Activated naive CD4-positive, alpha-beta T cell treated with Interleukin-2 at 50 U/mL for 16 hours (primary cell): ENCODE measurements at places on chromosomes 6 and 20.
A peak's percentile ranks its signal among the peaks of the same experiment; 100 is the strongest.

- no peak for DNase-seq
Measured at GRCh38 chr6:168427184-168427583, 13.8 kb upstream of the SMOC2 start.

GRCh38 chr6:30670760-30671527 lies 1.9 kb downstream of the DHX16 start:
- no peak for DNase-seq

DNA sequence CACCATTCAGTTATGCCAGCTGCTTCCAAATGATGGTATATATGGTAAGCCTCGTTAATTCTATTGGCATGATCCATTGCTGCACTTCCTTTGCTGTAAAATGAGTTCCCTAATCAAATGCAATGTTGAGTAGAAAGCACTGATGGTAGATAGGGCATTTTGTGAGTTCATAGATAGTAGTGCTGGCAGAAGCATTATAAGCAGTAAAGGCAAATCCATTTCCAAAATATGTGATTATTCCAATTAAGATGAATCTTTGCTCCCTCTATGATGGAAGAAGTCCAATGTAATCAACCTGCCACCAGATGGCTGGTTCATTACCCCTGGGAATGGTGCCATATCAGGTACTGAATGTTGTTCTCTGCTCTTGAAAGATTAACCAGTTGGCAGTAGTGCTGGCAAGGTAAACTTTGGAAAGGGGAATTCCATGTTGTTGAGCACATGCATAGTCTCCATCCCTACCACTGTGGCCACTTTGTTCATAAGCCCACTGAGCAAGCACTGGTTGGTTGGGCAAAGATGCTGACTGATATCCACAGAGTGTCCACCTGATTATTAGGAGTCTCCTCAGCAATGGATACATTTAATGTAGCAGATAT lies 5.6 kb upstream of the TBPL1 start:
- DNase-seq = no peak

DNA sequence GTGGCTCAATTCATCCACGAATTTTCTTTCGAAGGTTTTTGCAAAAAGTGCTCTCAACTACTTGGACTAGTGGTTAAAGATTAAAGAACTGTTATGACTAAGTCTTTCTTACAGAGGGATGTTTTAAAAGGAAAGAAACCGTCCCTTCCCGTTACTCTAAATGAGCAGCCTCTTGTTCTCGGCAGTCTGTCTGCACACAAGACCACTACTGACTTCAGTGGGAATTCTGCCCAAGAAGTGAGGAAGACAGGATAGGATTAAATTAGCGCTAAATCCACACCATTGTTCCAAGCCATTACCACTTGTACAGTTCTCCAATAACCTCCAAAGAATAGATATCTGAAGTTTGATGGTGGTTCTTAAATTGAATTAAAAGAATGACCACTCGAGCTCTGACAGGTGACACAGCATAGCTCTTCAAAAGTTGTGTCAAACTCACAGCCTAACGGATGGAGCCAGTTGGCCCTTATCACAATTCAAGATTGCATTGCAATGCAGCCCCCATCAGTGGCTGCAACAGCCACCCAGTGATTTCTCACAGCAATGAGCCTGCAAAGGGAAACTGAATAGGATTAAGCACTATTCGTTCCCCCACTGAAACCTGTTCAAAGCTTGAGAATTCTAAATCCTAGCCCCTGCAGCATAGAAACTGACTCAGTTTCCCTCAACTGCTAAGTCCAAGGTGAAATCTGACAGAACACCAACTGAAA lies 1.8 kb downstream of the EPB41L2 start:
- DNase-seq = no peak

- DNase-seq = peak; percentile 30
Measured at GRCh38 chr6:24929242-24929641, 6.5 kb downstream of the RIPOR2 start.

- DNase-seq = no peak
Measured at GRCh38 chr20:20732641-20733040, 20.2 kb upstream of the RALGAPA2 start.

DNA sequence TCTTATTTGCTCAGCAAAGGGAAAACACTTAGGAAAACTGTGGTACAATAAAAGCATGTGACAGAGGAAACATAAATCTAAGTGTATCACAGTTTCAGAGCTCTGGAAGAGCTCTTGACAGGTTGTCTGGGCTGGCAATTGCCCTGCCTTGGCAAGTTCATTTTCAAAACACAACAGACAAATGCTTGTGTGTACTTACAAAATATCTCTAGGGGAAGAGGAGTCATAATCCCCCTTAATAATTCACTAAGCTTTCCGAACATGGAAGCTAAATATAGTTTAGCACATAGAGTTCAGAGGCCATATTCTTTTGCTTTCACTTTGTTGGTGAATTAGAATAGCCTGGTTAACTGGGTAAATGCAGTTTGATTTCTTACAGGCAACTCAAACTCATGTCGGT lies 211.6 kb upstream of the THEMIS start:
- no peak for DNase-seq

- no peak for DNase-seq
Measured at GRCh38 chr6:138716013-138716412, 57.6 kb upstream of the CCDC28A start.

DNA sequence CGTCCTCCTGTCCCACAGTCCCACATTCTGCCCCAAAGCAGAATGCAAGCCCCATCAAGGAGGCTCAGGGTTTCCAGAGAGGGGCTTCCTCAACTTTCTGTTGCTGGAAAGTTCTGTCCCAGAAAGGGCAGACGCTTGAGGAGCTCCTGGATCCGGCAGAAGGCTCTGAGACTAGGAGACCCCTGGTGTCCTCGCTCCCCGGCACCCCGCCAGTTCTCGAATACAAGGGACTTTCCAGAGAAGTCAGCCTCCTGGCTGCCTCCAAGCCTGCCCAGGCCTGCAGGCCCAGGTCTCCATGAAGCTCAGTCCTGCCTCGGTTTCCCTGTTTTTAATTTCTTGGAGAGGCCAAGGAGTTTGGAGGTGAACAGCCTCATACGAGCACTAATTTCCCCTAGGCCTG lies 150.4 kb downstream of the CEBPB start:
- no peak for DNase-seq

- no peak for DNase-seq
Measured at GRCh38 chr6:72348926-72349325, 272.9 kb upstream of the KCNQ5 start.

DNA sequence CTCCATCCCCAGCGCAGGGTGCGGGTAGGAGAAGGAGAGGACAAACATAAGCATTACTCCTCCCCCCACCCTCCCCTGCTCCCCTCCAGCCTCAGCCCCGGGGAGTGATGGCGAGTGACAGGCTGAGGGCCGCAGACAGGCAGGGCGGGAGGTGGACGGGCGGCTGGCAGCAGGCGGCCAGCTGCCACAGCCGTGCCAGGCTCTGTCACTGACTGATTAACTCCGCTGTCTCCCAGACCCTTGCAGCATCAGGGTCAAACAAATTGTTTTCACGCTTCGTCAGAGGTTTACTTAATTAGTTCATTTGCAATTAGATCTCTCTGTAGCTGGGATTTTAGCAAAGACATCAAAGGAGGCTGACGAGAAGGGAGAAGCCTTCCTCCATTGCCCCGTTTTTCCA lies 41.9 kb downstream of the FOXP4 start:
- no peak for DNase-seq

DNA sequence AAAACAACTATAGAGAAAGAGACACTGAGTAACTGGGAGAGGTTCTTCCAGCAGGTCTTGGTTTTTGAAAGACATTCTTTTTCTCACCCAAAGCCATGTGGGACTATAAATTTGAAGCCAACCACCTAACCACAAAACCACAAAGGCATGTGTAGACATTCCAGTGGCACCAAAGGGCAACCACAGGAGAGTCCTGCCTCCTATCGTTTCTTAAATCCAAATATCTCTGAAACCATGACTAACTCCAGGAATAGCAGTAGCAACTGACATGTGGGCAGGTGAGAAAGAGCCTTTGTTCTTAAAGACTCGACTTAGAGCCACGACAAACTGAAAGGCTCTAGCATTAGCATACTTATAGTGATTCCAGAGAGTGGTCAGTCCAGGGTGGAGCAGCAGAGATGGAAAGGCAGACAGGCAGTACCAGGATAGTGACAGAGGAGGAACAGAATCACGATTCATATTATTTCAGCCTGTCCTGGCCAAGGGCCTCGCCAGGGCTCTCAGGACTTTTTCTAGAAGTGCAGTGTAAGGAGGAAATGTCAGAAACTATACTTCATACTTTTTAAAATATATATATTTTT lies 9.4 kb upstream of the COL9A1 start:
- DNase-seq = no peak

- DNase-seq = no peak
Measured at GRCh38 chr20:38209054-38209675, 44.1 kb upstream of the TGM2 start.

DNA sequence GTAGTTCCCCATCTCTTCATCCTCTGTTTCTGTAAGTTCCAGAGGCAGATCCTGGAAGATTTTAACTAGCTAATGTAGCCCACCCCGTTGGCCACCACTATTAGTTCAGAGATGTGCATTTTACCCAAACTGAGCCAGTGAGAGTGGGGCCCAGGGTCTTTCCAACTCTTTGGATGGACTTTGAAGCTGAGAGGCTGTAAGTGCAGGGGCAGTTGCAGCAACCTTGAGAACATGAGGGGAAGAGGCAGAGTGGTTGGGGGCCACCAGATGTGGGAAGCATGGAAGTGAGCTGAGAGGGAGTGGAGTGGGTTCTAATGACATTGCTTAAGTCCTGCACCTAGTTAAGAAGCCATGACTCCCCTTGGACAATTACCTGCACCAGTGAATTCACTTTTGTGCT lies 72.2 kb downstream of the CDH26 start:
- DNase-seq = no peak

GRCh38 chr20:24676353-24676977 lies 207.0 kb downstream of the SYNDIG1 start:
- no peak for DNase-seq

DNA sequence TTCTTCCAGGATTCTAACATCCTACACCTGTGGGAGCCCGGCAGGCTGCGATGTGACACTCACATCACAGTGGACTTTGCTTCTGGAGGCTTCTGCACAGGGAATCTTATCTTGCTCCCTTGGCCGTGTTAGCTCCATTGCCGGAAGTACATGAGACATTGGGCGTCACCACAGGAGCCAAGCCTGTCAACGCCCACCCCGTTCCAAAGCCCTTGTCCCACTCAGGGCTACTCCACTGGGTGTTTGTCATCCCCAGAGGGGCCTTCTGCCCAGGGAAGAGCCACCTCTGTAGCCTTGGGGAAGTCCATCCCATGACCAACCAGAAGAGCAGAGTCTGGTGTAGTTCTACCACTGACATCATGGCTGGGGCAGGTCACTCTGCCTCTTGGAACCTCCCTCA lies 1.7 kb downstream of the RAB44 start:
- no peak for DNase-seq

GRCh38 chr20:25476106-25477013 lies 68.9 kb downstream of the GINS1 start:
- no peak for DNase-seq

DNA sequence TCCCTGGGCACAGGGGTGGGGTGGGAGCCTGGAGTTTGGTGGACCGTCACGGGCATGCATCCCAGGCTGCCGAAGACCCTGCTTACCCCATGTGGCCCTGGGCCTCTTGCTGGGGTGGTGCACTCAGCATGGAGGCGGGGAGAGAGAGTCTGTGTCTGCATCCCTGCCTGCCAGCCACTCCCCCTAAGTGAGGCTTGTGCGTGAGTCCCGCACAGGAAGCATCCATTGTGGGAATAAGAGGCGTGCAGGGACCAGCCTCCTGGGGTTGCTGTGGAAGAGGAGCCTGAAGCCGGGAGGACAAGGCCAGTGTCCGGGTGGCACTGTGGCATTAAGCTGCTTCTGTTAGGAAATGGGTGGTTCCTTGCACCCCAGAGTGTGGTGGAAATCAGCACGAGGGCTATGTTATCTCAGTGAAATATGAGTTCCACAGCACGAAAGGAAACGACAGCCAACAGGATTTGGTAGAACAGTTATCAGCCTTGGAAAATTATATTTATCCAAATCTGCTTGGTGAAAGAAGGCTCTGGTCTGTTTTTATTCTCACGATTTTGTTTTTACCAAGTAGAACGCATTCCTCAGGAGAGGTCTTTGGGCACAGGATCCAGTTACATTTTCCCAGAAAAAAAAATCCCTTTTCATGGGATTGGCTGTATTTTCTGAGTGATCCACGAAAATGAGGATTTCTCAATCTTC lies 35.7 kb downstream of the CDH4 start:
- DNase-seq = no peak

DNA sequence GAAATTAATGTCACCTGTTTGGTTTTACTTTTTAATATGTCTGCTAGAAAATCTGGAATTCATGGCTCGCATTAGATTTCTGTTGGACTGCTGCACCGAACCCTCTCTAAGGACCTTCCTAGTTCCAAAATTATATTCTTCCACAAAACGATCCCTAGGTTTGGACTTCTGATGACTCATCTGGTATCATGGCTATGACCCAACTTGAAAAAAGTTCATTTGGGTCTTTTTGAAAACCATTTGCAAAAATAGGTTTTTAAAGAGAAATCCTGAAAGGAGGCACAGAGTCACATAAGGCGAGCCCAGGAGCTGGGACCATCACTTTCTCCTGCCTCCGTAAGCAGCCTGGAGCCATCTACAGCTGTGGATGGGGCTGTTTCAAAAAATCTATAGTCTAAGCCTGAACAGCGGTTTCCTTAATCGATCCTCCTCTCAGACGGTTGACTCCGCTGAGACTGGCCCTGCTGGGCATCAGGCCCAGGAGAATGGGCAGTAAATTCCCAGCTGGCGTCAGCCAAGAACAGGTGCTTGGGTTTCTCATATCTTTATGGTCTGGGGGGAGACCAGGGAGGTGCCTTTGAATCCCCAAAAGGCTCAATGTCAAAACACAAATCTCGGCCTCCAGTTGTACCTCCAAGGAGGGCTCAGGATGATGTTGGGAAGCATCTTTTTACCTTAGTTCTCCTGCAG lies 44.6 kb downstream of the SLC24A3 start:
- no peak for DNase-seq

GRCh38 chr6:123306334-123306733 lies 310.3 kb downstream of the CLVS2 start:
- no peak for DNase-seq

GRCh38 chr6:6565069-6565468 lies 23.5 kb upstream of the LY86 start:
- no peak for DNase-seq

DNA sequence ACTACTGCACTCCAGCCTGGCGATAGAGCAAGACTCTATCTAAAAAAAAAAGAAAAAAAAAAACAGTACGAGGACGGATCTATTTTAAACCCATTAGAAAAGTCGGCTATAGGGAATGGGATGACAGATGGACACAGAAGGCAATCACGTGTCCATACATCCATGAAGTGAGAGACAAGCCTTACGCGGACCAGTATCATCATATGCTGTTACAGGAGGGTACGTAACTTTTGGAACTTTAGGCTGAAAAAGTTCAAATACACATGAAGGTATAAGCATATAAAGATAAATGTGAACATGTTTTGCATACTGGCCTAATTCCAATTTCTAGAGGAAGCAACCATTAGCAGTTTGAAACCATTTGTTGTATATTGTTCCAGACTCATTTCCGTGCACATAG lies 109.8 kb upstream of the EXOC2 start:
- no peak for DNase-seq

GRCh38 chr6:38193481-38194281 lies 374.2 kb downstream of the ZFAND3 start:
- DNase-seq = no peak

GRCh38 chr20:47773371-47773786 lies 11.9 kb downstream of the SULF2 start:
- no peak for DNase-seq

GRCh38 chr6:143395699-143396098 lies 54.8 kb downstream of the ADAT2 start:
- no peak for DNase-seq
